Activated T-helper 1 cell treated with Interleukin-2 at 50 U/mL for 16 hours (primary cell): ENCODE measurements at places on chromosomes 3 and 15.

DNA sequence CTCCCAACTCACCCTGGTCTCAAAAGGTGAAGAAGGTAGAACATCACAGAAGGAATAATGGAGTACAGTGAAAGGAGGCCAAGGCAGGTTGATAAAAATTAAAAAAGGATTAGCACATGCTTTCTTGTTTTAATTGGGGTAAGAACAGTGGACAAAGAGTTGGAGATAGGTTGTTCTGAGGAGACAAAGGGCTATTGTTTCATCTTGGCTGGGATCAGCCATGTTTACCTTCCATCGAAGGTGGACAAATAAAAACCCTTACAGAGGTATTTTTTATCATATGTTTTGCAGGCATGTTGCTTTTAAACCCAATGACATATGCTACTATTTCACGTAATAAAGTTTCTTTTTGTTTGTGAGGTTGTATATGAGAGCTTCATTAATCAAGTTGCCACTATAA is 12.9 kb downstream of the COMMD2 start:
- no peak for DNase-seq

- no peak for DNase-seq
These were observed 1.0 kb downstream of the CPNE9 start for GRCh38 chr3:9704347-9705322.

- peak; percentile 11 for DNase-seq
These were observed 21.7 kb upstream of the TBC1D21 start for GRCh38 chr15:73851689-73852088.

DNA sequence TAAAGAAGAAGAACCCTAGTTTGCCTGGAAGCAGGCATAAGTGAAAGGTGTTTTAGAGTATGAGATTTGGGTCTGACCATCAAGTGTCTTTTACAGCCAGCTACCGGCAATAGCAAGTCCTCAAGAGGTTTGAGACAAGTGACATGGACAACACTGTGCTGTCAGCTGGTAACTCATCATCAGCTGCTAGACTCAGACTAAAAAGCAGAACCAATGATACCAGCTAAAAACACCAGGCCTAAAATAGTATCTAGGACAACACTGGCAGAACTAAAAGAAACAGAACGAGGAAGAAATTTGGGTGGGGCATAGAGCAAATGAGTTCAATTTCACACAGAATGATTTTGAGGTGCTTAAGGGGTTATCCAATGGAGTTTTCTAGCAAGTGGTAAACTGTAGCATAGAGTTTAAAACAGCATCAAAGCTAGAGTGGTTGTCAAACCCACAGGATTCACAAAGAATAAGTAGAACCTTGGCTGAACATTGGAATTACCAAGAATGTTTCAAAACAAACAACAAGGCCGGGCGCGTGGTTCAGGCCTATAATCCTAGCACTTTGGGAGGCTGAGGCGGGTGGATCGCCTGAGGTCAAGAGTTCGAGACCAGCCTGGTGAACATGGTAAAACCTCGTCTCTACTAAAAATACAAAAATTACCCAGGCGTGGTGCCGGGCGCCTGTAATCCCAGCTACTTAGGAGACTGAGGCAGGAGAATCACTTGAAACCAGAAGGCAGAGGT is 3.9 kb downstream of the CIAO2A start:
- DNase-seq = no peak

GRCh38 chr3:40477666-40478065 is 744 bp downstream of the ZNF619 start:
- no peak for DNase-seq
